Sigmoid colon (tissue), 7 donors: ENCODE measurements at places on chromosomes 2 and 18. TPM values are rescaled to one million over a fixed set of nuclear protein-coding genes. Genes with fewer than 3 reads are reported as not detected.

GCG gene
- not detected for total RNA-seq

CYP1B1 gene
- total RNA-seq: 12.2 TPM

HOXD12 gene
- total RNA-seq: 1.7 TPM

IER3IP1 gene
- 7.1 TPM for total RNA-seq

CCDC85A gene
- total RNA-seq: 3.5 TPM

KCNS3 gene
- 13.2 TPM for total RNA-seq

NTSR2 gene
- not detected for total RNA-seq

CXCR4 gene
- total RNA-seq: 13.6 TPM

FSIP2 gene
- total RNA-seq: 2.1 TPM

DOK6 gene
- total RNA-seq: 0.95 TPM

ZNF638 gene
- total RNA-seq: 161 TPM

ALLC gene
- total RNA-seq: not detected

TMEM169 gene
- 0.82 TPM for total RNA-seq

PID1 gene
- 67.3 TPM for total RNA-seq
